Activated effector memory CD4-positive, alpha-beta T cell treated with anti-CD3 and anti-CD28 coated beads, Interleukin-2, amount 50 U/mL, for 16 hours (primary cell): ENCODE measurements at places on chromosomes 1 and 21.

DNA sequence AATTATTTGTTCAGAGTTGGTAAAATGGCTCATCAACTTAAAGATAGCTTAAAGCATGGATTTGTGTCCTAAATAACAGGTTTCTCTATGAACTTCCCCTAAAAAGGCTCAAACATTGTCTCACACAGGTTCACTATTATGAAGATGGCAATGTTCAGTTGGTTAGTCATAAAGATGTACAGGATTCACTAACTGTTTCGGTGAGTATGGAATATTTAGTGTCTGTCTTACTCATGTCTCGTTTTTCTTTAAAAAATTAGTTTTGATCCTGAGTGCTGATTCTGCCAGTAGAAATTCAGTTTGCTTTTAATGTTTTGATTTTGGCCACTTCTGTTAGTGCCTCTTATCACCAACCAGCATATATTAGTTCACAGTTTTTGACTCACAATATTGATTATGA, 7.5 kb upstream of the MOV10 start:
- DNase-seq: no peak

DNA sequence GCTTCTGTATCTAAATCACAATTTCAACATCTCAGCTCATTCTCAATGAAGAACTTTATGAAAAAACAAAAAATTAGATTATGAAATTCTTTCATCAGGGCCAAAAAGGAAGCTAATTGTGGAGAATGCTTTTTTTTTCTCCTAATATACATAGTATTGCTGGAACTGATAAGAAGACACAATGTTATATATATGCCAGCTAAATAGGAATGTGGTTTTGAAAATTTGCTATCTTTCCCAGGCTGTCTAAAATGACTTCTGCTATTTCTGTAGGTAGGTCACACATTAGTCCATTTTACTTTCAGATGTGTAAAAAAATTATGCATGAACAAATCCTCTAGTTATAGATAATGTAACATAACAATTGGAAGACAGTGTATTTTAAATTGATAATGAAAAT, 732.9 kb downstream of the RWDD3 start:
- no peak for DNase-seq

- DNase-seq: no peak
These were observed 175.8 kb upstream of the VAMP3 start for GRCh38 chr1:7595336-7595735.

GRCh38 chr1:9494936-9495758, 44.1 kb upstream of the SLC25A33 start:
- DNase-seq: peak; percentile 88

DNA sequence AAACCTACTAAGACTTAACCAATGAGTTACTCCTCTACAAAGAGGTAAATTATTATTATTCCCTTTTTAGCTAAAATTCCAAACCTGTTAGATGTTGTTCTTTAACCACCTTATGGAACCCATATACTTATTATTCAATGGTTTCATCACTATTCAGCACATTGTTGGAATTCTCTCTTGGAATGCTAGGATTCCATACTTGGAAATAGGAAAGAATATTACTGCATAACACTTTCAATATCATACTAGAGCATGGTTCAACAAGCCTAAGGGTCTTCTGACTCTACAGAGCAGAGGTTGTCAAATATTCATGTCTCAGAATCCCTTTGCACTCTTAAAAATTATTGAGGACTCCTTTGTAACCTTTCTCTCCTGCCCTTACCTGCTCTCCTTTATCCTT, 69.4 kb downstream of the DEGS1 start:
- DNase-seq: no peak

DNA sequence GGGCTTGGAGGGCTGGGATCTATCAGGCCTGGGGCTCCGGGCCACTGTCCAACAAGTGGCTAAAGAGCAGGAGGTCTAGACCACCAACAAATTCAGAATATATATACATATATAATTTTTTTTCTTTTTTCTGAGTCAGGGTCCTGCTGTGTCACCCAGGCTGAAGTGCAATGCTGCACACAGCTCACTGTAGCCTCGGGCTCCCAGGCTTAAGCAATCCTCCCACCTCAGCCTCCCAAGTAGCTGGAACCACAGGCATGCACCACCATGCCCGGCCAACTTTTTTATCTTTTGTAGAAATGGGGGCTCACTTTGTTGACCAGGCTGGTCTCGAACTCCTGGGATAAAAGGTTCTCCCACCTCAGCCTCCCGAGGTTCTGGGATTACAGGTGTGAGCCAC, 6.8 kb upstream of the LAPTM5 start:
- DNase-seq: no peak

GRCh38 chr1:81801651-81802456, 1.1 kb downstream of the ADGRL2 start:
- no peak for DNase-seq

- no peak for DNase-seq
These were observed 3.1 kb downstream of the CD52 start for GRCh38 chr1:26320896-26321295.

- DNase-seq: no peak
These were observed at the start of gene ESRRG for GRCh38 chr1:216723274-216723780. Gene ESRRG (minus strand): TSS chr1:216723429. CDS start chr1:216723299, 130 bp downstream.
